Activated CD8-positive, alpha-beta memory T cell treated with anti-CD3 and anti-CD28 coated beads for 4 hours (primary cell): ENCODE measurements at places on chromosomes 1 and 21.

GRCh38 chr1:67616394-67616985 lies 68.5 kb upstream of the GADD45A start:
- DNase-seq = no peak

DNA sequence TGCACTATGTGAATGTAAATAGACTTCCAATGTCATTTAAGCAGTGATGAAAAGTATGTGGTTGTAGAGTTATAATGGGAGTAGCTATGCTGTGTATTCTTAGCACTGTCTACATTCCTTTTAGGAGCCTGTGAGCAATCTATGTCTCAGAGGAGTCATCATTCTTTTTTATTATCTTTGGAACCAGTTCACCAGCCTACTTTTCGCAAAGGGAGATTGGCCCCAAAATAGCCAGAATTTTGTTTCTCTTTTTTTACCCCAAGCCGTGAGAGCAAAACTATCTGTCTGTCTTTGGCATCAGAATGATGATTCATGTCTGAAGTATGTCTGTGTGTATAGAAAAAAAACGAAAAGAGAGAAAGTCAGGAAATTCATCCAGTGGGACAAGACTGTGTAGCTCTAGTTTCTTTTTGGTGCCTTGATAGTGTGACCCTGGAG lies 44.2 kb downstream of the OSBPL9 start:
- DNase-seq = no peak

DNA sequence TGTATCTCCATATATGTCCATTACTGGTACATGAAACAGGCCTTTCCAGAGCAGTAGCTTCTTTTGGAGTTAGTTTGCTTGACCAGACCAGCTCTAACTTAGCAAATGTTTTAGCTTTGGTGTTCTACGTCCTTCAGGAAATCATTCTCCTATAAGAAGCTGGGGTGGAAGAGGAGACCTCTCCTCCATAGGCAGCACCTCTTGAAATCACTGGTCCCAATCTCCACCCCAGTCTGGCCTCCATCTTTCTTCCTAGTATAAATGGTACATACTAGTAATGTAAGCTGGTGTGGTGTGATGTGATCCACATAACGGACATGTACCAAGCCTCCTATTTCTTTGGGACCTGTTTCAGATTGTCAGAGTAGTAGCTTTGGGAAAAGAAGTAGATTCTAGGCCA lies 171.4 kb downstream of the DHRS3 start:
- no peak for DNase-seq

GRCh38 chr1:216055004-216055403 lies 368.2 kb downstream of the USH2A start:
- DNase-seq = no peak
